ENCODE measurements at places on chromosomes 3 and 15.
A peak's percentile ranks its signal among the peaks of the same experiment; 100 is the strongest.

DNA sequence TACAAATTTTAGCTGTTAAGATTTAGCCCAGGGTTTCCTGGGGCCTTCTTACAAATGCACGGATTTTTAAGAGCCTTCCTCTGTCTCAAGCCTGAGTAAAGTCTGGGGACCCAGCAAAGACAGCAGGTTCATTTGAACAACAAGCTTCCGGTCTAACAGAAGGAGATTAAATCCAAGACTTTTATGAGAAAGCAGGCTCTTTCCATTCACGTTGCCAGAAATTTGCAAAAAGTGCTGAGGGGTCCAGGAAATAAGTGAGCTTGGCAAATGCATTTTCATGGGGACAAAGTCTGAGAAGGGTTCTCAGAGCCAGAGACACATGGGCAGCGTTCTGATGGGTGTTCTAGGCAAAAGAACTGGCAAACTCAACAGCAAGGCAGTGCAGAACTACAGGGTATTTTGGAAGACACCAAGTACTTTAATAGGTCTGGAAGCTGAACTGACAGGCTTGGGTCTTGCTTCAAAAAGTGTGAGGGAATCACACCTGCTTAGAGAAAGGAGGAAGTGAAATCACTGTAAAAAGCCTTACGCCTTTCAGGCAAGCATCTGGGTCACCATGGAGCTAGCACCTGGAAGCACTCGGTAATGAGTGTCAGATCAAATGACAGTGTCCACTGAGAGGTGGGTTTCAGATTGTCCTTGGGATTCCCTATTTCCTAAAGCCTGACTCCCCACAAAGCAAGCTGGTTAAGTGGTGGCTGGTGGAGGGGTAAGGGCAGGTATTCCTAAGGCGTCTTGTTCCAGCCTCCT lies 115.8 kb upstream of the ARHGEF3 start:
- peak; percentile 74 for DNase-seq

DNA sequence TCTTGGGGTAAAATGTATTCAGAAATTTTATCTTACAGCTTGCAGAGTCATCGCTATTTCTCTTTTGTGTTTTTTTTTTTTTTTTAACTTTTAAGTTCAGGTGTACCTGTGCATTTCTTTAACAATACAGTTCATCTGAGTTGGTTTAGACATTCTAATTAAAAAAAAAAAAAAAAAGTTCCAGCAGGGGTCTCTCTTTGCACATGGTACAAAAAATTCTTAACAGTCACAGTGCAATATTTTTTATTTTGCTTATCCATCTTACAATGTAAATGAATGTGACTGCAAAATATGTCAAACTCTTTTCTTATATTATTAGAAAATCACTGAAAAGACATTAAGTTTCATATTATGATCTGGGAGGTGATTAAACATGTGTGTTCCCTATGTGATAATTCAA lies 47.5 kb upstream of the SLC9A9 start:
- no peak for DNase-seq

DNA sequence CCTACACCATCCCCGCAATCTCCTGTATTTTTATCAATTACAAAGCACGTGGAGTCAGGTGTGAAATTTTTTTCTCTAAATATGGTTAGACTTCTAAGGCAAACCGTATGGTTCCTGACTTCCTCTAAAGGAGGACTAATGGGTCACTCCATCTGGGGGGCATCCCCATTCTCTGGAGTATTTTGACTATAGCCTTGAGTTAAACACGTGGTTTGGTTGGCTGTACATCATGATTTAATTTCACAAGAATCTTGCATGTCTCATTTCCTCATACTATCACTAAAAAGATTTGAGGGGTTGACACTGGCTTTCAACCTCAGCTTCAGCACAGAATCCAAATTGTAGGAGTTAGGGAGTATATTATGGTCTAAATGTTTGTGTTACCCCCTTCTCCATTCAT lies 25.3 kb upstream of the ZNF770 start:
- no peak for DNase-seq

- DNase-seq, result no peak
Observed at GRCh38 chr15:26635105-26635504, 137.8 kb downstream of the GABRB3 start.

Data from germinal center (tissue), 1 donor.